ENCODE measurements at places on chromosomes 5 and 9.

GRCh38 chr5:97006454-97007060 lies 70.7 kb downstream of the LNPEP start:
- DNase-seq = no peak

DNA sequence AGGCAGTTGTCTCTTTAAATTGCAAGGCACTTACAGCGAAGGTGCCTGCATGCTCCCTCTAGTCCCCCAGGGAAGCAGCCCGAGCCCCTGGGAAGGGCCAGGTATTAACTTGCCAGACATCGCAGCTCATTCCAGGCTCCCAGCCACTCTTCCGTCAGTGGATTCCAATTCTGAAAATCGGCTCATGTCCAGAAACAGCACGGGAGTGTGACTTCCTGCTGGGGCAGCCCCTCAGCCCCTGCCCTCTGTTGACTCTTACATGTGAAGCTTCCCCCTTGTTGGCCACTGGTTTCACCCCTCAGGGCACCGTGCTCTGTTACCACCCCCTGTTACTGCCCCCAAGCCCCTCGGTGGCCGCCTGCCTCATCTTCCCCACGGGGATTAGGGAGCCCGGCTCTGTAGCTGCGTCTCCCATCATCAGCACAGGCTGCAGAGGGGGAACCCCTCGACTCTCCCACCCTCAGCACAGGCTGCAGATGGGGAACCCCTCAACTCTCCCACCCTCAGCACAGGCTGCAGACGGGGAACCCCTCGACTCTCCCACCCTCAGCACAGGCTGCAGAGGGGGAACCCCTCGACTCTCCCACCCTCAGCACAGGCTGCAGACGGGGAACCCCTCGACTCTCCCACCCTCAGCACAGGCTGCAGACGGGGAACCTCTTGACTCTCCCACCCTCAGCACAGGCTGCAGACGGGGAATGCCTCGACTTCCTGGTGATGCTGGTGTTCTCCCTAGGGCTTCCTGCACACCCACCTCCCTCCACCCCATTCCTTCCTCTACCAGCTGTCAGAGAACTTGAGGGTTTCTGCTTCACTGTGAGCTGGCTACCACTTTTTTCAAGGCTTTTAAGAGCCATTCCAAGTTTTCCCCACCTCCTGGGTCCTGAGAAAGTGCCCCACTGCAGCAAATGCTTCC lies 11.1 kb upstream of the CACNA1B start:
- no peak for DNase-seq

DNA sequence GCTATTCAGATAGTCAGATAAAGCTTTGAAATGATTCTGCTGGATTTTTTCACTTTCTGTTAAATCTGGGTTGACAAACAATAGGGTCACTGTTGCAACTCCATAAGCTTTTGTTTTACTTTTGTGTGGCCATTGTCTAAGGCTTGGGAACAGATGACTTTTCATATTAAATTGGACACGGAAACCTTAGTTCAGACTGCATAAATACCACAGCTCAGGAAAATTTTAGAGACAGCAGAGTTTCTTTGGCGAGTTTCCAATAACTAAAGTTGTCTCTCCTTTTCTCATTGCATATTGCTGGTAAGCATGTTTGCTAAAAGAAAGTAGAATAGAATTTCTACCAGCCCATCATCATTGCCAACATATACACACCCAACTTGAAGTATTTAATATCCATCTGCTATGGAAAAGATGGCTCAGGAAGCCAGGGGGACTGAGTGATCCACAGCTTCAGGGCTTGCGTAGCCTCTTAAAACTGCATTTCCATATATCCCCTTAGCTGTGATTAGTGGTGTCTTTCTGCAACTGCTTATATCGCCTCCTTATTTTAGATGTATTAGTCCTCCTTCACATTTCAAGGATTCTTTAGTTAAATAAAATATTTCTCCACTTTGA lies 168.2 kb downstream of the ARHGAP26 start:
- no peak for DNase-seq

DNA sequence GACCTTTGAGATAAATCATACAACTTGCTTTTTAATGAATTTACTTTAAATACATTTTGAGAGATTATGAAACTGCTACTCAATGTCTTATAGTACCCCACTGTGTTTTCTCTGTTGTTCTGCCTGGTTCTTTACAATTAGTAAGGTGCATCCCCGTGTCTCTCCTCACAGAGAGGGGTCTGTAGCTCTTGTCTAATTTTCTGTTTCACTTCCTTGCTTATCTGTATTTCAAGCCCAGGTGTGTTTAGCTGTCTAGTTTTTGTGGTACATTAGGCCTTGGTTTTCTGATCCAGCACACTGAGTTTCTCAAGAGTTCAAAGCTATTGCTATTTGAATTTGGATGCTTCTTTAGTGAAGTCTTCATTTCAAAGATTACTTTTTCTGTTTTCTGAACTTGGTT lies 105.1 kb downstream of the MAST4 start:
- no peak for DNase-seq

DNA sequence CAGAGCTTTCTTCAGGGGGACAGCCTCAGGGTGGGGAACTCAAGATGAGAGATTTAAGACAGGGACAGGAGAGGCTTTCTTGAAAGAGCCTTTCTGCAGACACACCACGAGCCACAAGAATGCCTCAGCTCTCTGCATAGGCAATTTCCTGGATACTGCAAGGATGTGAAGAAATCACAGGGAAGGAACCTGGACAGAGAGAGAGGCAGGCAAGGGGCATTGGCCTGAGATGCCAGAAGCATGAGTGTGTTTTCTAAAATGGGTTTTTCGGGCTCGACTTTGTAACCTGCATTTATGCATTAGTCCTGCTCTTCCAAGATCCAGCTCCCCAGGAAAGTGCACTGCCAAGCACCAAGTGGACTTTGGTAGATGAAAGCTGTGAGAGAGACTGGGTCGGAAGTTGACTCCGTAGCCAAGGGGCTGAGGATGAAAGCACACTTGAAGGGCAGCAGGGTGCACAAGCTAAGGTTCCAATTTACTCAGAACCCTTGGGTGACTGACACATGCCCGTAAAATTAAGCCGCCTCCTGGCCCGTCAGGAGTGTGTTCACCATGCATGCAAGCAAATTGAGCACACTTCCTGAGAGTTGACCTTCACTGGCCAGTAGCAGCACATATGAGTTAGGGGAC lies 90.9 kb downstream of the CFAP90 start:
- no peak for DNase-seq

GRCh38 chr5:176413255-176413565 lies 3.1 kb downstream of the CLTB start:
- no peak for DNase-seq

DNA sequence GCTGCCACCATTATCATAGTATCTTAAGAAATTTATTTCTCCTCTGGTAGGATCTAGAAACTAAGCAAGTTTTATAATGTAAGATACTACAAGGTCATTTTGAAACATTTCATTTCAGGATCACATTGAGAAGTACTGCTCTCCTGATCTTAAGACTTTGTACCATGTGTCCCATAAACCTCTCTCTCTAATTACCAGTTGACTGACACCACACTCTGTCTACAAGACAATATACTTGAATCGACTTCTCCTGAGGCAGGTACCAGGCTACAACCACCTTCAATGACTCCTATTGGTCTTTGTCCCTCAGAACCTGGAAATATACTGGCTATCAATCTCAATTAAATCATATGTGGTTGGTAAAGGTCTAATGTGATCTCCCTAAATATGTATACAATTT lies 597.0 kb downstream of the PTPRD start:
- no peak for DNase-seq

GRCh38 chr9:32526041-32526706 lies at the start of gene RIGI:
TSS of gene RIGI (minus strand) at chr9:32526196. CDS start at chr9:32526166, 30 bp downstream.
- peak; percentile 90 for DNase-seq

- no peak for DNase-seq
Measured at GRCh38 chr5:108989761-108990392, 242.2 kb downstream of the FER start.

GRCh38 chr5:112418659-112419163 lies 366 bp downstream of the EPB41L4A start:
- no peak for DNase-seq

GRCh38 chr5:14310901-14311300 lies 167.8 kb downstream of the TRIO start:
- DNase-seq = no peak

GRCh38 chr5:143671021-143671420 lies 140.9 kb upstream of the HMHB1 start:
- DNase-seq = no peak

GRCh38 chr5:6158974-6159831 lies 219.1 kb downstream of the MED10 start:
- no peak for DNase-seq

GRCh38 chr9:4009006-4009511 lies 290.8 kb downstream of the GLIS3 start:
- DNase-seq = no peak

GRCh38 chr5:79269733-79270166 lies 33.8 kb downstream of the JMY start:
- peak; percentile 14 for DNase-seq

GRCh38 chr5:41891066-41891707 lies 13.0 kb upstream of the RIMOC1 start:
- no peak for DNase-seq

DNA sequence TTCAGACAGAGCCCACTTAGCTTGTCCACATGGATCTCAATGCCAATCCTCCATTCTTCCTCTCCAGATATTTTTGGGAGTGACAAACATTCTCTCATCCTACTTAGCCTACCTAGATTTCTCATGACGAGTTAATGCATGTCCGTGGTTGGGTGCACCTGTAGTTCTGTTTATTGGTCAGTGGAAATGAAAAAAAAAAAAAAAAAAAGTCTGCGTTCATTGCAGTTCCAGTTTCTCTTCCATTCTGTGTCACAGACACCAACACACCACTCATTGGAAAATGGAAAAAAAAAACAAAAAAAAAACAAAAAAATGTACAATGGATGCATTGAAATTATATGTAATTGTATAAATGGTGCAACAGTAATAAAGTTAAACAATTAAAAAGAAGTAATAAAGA lies 59.0 kb downstream of the BASP1 start:
- DNase-seq = no peak

GRCh38 chr5:62271870-62272269 lies 34.1 kb upstream of the KIF2A start:
- DNase-seq = no peak

DNA sequence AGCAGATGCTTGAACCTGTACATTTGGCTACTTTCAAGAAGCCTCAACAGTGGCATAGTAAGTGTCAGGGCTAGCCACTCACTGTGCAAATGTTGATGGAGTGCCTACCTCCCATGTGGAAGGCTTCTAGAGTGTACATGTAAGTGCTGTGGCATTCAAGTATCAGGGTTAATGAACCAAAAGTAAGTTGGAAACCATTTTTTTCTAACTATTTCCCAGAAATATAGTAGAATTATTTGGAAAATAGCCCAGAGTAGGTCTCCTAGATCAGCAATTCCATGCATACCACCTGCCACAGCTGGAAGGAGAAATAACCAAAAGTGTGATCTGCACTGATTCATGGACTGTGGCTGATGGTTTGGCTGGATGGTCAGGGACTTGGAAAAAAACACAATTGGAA lies 53.3 kb downstream of the FOXD1 start:
- DNase-seq = no peak

DNA sequence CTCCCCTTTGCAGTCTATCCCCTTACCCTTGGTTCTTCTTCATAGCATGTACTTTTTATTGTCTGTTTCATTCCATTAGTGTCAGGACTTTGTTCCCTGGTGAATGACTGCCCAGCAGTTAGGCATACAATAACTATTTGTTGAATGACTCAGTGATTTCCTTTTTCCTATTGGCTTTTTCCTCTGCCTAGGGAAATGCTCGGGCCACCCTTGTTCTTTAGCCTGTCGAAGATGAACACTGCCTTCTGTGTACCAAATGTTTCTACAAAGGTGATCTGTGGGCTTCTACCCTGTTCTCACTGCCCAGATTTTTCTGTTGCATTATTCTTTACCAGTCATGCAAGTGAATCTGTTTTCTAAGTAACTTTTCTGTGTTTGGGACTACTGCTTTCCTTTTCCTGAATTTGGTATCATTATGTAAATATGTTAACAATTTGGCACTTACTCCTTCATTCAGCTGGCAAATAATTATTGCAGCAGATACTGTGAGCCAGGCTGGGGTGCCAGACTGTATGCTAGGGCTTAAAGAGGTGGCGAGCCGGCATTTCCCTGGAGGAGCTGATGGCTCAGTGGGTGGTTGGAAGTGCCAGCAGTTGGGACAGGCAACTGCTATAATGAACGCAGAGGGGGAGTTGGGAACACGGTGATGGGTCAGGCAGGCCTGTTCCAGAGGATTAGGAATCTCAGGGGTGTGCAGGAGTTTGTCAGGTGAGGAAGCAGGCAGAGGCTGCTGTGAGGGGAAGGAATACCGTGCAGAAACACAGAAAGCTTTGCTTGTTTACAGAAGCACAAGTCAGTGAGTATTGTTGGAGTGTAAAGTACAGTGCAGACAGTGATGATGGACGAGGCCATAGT lies 30.6 kb downstream of the KDM4C start:
- DNase-seq = no peak

DNA sequence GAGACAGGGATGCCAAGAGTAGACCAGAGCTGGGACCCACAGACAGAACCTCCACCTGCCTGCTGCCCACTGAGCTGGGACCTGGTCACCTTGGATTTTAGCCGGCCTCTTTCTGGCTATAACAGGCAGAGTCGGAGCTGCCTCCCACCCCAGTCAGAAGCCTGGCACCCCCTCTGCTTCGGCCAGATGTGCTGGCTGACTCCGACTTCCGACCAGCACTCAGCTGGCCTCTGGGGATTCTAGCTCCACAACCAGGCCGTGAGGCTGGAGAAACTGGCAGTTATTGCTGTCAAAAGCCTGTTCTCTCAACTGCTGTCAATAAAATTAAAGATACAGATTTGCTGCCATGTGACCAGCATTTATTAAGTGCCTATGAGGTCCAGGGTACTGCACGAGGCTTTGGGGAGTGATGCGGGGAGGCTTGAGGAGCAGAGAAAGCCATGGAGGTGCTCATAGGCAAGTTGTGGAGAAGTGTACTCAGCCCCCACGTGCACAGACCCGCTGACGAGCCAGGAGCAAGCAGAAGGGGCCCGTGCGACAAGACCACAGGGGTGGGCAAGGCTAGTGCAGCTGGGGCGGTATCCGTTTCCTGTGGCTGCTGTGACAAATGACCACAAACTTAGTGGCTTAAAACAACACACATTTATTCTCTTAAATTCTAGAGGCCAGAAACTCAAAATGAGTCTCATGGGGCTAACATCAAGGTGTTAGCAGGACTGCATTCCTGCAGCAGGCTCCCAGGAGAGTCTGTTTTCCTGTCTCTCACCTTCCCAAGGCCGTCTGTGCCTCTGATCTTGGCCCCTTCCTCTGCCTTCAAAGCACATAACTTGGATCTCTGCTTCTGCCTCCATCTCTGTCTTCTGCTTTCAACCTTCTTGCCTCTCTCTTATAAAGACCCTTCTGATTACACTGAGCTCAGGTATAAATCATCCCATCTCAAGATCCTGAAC lies 13.1 kb downstream of the GFI1B start:
- no peak for DNase-seq

DNA sequence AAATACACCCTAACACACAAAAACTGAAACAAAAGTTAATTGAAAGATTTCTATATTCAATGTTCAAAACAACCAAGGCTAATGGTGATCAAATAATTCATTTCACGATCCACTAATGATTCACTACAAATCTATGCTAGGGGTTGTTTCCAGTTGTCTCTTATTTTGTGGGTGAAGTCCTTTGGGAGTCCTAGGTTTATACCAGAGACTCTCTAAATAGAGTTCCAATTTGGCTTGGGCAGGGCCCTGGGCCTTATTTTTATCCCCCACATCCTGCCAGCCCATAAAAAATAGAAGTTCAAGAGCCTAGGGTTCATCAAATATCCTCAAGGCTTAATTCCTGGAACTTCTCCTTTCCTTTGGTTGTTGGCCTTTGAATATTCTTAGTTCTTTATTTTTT lies 26.1 kb downstream of the SREK1IP1 start:
- no peak for DNase-seq

GRCh38 chr9:70802758-70803436 lies 318.5 kb downstream of the TRPM3 start:
- DNase-seq = no peak

Data from HAP-1 (cell line).